ENCODE measurements at places on chromosomes 7 and 10.

- no peak for DNase-seq
These were observed 79.0 kb upstream of the PLXNA4 start for GRCh38 chr7:132655131-132655727.

DNA sequence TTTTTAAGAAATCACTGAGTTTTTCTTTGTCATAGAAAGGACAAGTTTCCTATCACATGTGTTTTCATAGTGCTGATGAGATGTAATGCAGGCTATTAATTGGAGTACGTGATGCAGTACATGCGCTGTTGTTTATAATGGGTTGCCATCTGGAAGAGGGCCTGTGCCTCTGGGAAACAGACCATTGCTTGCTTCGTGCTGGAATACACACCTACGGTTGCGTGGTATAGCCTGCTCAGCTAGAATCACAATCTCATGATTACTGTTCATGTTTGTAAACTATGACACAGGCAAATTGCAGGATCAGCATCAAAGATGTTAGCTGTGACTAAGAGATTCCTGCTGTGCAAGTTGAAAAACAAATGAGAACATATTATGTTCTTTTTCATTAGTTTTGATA lies 107.2 kb upstream of the STEAP1B start:
- DNase-seq: no peak

GRCh38 chr7:135186261-135186540 lies 15.7 kb upstream of the CYREN start:
- no peak for DNase-seq

- DNase-seq: no peak
These were observed 88.0 kb upstream of the ADAM12 start for GRCh38 chr10:126476246-126476645.

DNA sequence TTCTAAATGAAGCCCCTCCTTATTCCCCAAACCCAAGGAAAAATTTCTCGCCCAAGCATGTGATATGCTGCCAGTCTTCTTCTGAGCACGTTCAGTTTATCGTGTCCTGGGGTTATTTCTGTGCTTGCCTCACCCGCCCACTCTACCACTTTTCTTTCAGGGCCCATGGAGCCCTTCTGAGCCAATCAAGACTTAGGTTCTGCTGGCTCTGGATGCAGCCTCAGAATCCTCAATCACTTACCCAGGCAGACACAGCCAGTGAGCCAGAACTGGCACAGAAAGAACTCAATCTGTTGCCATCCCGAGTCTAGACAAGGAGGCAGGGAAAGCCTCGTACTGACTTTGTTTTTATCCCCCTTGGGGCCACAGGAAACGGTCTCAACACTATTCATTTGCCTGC lies 34.2 kb upstream of the C10orf90 start:
- no peak for DNase-seq

DNA sequence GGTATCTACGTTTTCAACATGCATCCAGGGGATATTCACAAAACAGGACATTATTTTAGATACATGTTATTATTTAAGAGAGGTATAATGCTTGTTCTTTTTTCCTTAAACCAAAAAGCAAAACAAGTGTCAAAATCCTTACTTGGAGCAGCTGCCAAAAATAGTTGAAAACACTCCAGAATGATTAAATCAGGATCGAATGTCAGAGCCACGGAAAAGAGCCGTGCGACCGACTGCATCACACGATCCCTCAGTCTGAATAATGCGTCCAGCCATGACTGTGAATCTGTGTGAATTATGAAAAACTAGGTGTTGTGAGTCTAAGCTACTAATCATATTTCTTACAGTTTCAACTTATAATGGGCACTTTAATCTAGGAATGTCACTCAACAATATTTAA lies 126.0 kb downstream of the PARD3 start:
- no peak for DNase-seq

- DNase-seq: no peak
These were observed 3.1 kb upstream of the CRTAC1 start for GRCh38 chr10:98033515-98033914.

DNA sequence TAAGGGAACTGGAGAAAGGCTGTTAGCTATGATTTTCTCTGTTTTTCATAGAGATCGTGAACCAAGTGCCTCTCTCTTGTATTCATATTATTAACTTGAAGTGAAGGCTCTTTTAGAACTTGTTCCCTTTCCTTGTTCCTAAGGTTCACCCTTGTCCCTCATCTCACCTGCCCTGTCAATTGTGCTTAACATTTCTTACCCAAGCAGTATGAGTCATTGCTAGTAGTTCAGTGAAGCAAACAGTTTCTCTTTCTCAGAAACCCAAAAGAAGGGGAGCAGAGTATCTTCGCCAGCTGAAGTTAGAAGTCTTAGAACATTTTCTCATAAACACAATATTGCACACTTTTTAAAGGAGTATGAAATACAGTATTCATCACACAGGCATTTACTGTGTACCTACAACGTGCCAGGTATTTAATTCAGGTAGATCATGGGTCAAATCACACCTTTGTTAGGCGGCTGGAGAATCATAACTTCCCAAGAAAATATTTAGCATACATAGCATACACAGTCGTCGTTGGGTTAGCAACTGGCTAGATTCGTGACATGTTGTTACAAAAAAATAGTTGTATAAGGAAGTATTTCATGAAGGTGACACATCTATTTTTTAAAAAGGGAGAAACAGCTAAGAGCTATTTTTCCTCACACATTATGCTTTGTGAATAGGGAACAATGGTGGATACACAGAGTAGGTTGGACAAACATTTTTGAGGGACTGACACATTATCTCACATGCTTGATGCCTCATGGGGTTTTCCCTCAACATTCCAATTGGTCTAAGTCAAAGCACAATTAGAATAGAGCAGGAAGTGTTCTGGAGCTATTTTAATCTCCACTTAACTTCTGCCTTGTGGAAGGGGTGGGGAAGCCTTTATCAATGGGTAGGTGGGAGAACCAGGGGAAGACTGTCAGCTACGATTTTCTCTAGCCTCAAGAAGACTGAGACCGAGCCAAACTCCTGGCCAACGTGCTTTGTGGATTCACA lies 13.2 kb downstream of the HDAC9 start:
- DNase-seq: peak; percentile 94

DNA sequence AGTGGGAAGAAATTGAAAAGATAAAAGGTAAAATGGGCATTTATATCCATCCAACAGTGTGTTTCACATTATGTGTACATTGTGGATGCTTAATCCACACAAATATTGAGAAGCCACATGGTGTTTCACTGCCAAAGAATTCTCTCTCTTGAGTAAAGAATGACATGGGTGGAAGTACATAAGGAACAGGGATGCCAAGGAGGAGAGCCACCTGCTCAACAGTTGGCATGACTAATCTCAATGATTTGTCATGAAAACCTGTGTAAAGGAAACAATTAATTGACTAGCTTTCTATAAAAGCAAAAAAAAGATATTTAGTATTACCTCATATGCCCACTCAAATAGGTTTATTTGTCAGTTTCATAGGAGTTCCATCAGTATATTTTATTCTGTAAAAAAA lies 43.1 kb downstream of the MAGI2 start:
- no peak for DNase-seq

DNA sequence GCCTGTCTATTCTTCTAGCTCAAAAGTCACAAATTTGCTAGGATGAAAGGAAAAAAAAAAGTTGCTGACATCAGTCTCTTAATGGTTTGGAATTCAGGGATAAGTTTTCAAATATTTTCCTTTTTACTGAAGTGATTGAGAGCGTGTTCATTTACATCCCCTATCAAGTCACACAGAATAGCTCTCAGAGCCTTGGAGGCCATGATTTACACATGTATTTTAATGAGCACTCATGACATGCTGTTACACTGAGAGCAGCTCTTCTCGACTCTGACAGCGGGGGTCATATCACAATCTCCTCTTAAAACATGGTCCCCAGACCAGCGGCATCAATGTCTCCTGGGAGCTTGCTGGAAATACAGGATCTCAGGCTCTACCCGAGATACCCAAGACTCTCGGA lies 232.7 kb downstream of the POU6F2 start:
- no peak for DNase-seq

GRCh38 chr7:34488766-34489165 lies 169.3 kb upstream of the NPSR1 start:
- no peak for DNase-seq

DNA sequence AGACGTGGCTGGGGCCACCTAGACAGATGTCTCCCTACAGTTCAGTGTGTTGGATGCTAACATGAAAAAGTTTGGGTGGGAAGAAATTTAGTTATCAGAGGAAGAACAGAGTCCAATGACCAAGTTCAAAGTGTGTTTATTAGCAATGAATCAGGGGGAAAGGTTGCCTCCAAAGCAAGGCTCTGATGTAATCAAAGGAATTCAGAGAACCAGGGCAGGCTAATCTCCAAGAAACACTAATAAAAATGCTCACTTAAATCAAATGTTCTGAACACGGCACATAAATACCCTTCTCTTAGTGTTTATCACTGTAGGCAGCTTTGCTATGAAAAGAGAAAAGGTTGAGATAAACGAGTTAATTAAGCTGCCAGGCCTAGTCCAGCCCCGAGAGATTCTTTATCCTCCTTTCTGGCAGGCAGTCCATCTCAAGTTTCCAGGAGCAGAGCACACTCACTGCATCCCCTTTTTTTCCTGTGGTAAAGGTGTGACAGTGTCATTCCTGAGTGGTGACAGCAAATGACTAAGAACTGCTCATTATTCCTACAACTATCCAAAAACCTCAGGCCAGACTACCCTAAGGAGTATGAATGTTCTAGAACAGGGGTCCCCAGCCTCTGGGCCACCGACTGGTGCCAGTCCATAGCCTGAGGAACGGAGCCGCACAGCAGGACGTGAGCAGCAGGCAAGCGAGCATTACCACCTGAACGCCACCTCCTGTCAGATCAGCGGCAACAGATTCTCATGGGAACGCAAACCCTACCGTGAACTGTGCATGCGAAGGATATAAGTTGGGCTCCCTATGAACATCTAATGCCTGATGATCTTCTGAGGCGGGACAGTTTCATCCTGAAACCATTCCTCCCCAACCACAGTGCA lies 66.9 kb upstream of the FHIP2A start:
- DNase-seq: peak; percentile 34

- no peak for DNase-seq
These were observed 97.0 kb downstream of the BMS1 start for GRCh38 chr10:42879380-42880254.

GRCh38 chr7:2437537-2438148 lies 34.2 kb downstream of the CHST12 start:
- DNase-seq: no peak

DNA sequence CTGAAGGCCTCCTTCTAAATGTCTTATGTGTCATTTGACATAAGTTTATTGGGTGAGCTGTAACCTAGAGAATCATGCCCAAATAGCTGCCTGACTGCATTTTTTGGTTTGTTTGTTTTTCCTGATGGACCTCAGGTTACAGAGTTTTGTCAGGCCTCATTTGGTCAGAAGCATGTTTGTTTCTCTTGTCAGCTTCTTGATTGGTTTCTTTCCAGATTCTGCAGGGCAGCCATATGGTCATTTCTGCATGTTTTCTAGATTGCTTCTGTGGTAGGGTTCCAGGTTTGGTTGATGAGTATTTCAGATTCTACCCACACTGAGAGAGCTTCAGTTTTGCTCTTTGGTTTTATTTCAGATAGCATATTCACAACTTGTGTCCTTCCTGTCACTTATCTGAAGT lies 28.0 kb downstream of the GLCCI1 start:
- no peak for DNase-seq

- DNase-seq: no peak
These were observed 1.1 kb upstream of the SMIM30 start for GRCh38 chr7:113119429-113119828.

DNA sequence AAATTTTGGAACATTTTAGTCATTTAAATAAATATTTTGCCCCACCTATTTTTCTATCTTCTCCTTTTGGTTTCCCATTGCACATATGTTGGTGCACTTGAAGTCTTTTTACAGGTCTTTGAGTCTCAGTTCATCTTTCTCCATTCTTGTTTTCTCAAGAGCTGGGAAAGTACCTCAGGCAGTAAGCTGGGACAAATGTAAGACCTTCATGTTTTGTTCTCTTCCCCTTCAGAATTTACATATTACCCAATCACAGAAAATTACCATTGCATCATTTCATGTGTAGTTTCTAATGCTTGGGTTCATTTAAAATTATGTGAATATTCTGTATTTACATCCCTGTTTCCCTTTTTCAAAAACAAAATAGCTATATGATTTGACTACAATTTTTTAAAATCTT lies 1150.0 kb upstream of the POT1 start:
- DNase-seq: no peak

DNA sequence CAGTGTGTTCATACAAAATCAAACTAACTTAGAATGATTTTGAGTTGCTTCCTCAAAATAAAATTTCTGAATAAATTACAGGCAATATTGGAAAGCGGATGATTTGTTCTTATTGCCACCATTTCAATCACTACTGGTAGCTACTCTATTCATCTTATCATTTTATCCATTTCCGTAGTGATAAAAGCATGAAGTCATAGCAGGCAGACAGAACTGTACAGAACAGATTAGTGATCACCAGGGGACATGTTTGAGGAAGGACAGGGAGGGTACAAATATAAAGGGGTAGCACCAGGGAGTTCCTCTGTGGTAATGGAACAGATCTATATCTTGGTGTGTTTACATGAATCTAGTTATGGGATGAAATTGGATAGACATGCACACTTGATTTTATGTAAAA lies 138.5 kb downstream of the WNT2 start:
- DNase-seq: no peak

GRCh38 chr7:81469869-81470723 lies 299.8 kb downstream of the HGF start:
- no peak for DNase-seq

DNA sequence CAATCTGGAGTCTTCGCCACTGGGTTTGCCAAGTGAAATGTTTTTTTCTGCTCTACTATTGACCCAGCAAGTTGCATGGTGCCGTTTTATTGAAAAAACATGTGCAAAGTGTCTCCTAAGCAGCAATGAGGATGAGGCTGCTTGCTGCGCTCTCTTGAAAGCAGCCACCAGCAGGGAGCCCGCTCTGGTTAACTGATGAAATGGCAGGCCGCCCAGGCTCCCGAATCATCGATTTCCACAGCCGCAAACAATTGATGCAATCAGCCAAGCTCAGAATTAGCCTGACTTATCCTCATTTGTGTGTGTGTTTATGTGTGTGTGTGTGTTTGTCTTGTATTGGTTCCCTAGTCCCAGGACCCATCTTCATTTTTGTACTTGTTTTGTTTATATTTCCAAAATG lies 22.2 kb upstream of the LYZL1 start:
- no peak for DNase-seq

DNA sequence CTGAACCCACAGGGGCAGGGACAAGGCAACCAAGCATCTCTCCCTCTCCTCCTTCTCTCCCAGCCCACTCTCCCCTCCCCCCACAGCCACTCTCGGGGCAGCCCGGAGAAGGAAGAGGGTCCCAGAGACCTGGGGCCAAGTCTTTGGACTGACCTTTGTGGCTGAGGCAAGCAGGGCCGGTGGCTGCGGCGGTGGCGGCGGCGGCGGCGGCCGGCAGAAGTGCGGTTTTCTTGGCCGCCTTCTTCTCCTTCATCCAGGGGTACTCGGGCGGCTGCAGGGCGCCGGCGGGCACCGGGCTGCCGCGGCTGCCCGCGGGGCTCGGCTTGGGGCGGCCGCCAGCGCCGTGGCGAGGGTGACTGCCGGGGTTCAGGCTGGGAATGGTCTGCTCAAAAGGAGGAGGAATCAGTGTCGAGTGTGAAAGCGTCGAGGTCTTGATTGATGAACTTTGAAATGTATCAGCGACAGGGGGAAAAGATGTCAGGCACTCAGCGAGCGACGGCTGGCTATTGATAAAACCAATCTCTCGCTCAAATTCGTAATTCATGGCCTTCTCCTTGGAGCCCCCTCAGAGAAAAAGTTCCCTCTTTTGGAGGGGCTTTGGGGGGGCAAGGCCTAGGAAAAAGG lies 414 bp downstream of the HOXA2 start:
- no peak for DNase-seq

GRCh38 chr7:96157856-96158255 lies 164.0 kb downstream of the SLC25A13 start:
- no peak for DNase-seq
